ENCODE measurements at places on chromosomes 3 and 15. TPM values are rescaled to one million over a fixed set of nuclear protein-coding genes. Genes with fewer than 3 reads are reported as not detected.

FEZF2 gene
- not detected for total RNA-seq

- DNase-seq, result no peak
These were observed 12.4 kb downstream of the ISG20 start for GRCh38 chr15:88651136-88651732.

DNA sequence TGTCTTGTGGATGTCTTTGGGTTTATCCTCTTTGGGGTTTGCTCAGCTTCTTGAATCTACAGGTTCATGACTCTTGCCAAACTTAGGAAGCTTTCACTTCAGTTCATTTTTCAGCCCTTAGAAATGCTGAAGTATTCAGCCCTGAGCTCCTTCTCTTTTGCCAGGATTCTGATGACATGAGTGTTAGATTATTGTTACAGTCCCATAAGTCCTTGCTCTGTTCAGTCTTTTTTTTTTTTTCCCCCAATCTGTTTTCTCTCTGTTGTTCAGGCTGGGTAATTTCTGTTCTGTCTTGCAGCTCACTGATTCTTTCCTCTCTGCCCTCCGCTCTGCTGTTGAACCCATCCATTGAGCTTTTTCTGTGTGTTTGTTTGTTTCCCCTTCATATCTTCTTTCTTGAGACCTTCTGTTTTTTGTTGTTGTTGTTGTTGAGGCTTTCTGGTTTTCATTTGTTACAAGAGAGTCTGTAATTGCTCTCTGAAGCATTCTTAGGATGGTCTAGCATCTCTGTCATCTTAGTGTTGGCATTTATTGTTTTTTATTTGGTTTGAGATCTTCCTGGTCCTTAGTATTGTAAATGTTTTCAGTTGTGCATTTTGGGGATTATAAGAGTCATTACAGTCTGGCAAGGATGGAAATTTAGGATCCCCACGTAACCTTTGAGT, 18.4 kb downstream of the LRCH3 start:
- DNase-seq, result no peak

DNA sequence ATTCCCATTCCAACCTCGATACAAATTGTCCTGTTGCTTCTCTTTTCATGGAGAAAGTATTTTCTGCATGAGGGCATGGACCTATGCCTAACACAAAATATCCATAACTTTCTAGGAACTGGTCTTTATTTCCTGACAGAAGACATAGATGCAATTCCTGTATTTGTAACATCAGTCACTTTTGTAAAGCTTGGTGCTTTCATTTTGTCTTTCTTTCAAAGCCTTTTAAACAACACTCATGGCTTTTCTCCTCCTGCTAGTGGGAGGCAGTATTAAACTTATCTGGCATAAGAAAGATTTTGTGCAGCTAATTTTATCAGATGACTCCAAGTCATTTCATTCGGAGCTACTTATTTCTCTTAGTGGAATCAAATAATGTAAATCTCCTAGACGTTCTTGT, 616.0 kb downstream of the RBMS3 start:
- DNase-seq, result no peak

DNA sequence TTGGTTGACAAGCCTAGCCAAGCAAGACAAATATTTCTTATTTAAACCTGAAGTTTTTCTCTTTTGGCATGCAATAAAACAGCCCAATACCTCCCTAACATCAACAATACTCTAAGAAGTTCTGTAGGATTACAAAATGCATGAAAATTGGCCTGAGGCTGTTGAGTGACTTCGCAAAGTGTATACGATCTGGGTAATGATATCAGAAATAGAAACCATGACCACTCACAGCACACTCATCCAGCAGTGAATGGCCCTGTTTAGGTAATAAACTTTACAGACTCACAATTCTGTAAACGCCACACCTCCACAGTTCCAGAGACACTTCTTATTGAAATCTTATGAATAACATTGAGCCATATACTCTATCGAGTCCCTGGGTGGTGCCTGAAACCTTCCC, 83.0 kb upstream of the NAALADL2 start:
- DNase-seq, result no peak

C3orf52 gene
- total RNA-seq, result 55.1 TPM
